ENCODE measurements at places on chromosomes 2 and 18.

DNA sequence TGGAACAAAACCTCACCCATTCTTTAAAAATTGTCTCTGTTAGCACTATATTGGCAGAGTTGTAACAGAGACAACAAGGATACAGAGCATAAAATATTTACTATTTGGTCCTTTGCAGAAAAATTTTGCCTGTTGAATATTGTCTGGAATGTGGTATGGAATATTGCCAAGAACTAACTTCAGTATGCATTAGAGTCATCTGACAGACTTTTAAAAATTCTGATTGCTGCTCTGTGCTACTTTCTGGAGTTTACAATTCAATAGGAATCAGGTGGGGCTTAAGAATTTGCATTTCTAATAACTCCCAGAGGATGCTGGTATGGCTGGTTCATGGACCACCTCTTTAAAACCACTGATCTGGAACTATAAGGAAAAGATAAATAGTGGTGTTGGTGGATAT lies 32.8 kb upstream of the NYAP2 start:
- no peak for DNase-seq

DNA sequence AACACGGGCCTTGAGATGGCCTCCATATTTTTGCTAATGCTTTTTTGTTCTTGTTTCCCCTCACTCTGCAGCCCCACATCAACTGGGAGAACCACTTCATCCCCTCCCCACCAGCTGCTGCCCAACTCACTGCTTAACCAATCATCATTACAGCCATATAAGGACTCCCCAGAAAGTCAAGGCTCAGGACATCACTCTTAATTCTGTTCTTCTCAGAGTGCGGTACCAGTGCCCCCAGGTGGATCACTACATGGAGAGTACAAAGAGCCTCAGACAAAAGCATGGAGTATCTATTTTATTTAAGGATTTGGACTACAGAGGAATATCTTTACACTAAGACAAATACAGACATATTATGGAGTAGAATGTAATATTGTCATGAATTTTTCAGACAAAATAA lies 340.6 kb downstream of the PAX3 start:
- no peak for DNase-seq

DNA sequence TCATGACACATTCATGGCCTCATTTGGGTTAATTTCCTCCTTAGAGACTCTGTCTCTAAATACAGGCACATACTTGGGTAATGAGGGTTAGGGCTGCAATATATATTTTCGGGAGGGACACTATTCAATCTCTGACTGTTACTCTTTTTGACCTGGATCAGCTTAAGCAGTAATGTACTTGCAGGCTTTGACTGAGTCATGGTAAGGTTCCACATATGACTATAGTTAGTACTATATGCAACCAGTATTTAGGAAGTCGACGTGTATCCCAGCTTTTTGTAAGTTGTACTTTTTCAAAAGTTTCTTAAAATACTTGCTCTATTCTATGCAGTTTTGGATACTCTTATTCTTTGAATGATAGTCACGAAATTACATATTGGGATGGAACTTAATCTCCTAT lies 37.2 kb upstream of the CDH19 start:
- no peak for DNase-seq

- no peak for DNase-seq
Measured at GRCh38 chr18:21203542-21204241, 38.3 kb upstream of the GREB1L start.

DNA sequence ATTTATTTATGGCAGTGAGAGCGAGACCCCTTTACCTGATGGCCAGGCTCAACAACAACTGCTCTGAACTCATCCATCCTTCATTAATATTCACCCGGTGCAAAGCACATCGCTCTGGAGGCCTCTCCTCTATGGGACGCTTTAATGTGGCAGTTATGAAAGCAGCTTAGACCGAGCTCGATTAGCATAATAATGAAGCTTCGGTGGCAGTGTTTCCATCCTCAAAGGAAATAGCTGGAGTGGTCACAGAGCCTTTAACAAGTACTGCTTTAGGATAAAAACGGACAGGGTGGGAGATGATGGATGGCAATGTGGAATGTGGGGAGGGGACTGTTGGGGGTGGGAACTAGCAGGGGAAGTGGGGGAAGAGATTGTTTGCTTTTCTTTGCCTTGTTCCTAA lies 243.9 kb downstream of the SLC4A3 start:
- DNase-seq = no peak
